ENCODE measurements at places on chromosomes 12 and 14.

GRCh38 chr12:46549527-46550265, 177.1 kb upstream of the SLC38A2 start:
- DNase-seq: no peak

GRCh38 chr14:70894868-70895267, 12.4 kb upstream of the PCNX1 start:
- DNase-seq: no peak

GRCh38 chr14:99590746-99591555, 13.1 kb downstream of the CCDC85C start:
- no peak for DNase-seq

DNA sequence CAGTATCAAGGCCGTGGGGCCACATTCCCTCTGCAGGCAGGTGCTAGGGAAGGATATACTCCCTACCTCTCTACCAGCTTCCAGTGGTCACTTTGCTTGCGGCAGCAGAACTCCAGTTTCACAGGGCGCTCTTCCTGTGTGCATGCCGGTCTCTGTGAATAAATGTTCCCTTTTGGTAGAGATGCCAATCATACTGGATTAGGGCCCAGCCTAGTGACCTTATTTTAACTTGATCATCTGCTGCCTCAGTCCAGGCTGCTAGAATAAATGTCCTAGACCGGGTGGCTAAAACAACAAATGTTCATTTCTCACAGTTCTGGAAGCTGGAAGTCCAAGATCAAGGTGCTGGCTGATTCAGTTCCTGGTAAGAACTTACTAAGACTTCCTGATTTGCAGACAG, 198.8 kb upstream of the TMEM132C start:
- DNase-seq: no peak

GRCh38 chr14:99189201-99189801, 82.7 kb downstream of the BCL11B start:
- DNase-seq: no peak

GRCh38 chr14:63404906-63405305, 86.2 kb upstream of the GPHB5 start:
- no peak for DNase-seq

GRCh38 chr12:79375050-79375449, 315.7 kb downstream of the PAWR start:
- DNase-seq: no peak

DNA sequence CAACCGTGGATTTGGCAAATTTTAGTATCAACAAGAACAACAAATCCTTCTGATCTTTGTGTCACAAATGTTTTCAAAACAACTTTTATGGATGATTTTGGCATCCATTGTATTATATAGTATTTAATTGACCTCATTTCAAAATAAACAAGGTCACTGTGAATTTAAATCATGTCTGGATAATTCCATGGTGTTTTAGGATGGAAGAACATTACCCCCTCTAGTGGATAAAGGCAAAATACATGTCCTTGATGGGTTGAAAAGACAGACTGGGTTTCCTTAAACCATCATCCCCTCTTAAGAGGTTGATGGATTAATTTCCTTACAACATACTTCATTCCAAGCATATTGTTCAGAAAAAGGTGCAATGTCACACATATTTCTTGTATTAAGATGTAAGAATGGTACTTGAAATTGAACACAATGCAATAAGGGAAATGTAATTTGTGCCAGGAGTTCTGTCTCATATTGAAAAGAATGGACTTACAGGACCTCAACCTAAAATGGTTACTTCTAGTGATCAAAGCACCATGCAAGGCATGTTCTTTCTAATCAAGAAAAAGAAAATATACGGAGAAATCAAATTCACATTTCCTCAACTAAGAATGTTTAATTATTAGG, 352.0 kb downstream of the BCAT1 start:
- no peak for DNase-seq

- DNase-seq: no peak
Observed at GRCh38 chr12:100720016-100720654, 74.4 kb upstream of the ANO4 start.

- DNase-seq: no peak
Observed at GRCh38 chr12:81572411-81572810, 186.7 kb downstream of the PPFIA2 start.

GRCh38 chr14:21192447-21192822, 36.6 kb upstream of the OR5AU1 start:
- no peak for DNase-seq

GRCh38 chr12:104672501-104673265, 215.9 kb downstream of the CHST11 start:
- no peak for DNase-seq

DNA sequence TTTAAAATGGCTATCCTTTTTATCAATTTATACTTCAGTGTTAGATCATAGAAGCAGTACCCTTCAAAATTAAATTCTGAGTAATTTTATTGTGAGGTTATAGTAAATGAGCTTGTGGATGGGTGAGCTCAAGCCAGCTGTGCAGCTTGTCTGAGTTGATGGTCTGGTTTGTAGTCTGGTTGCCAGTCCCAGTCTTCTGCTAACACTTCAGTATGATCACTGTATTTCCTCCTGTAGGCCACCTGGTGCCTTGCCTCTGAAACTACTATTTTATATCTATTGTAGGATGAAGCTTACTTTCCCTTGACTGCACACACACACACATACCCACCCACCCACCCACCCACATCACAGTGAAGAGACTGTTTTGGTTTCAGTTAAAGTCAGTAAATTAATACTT, 496.4 kb downstream of the PCNX1 start:
- peak; percentile 3 for DNase-seq

GRCh38 chr12:23552417-23552816, 397.1 kb downstream of the SOX5 start:
- DNase-seq: no peak

GRCh38 chr14:68979021-68979721, at the start of gene ACTN1:
Gene ACTN1 (minus strand): TSS chr14:68979302. CDS start chr14:68979056, 246 bp downstream.
- peak; percentile 44 for DNase-seq

DNA sequence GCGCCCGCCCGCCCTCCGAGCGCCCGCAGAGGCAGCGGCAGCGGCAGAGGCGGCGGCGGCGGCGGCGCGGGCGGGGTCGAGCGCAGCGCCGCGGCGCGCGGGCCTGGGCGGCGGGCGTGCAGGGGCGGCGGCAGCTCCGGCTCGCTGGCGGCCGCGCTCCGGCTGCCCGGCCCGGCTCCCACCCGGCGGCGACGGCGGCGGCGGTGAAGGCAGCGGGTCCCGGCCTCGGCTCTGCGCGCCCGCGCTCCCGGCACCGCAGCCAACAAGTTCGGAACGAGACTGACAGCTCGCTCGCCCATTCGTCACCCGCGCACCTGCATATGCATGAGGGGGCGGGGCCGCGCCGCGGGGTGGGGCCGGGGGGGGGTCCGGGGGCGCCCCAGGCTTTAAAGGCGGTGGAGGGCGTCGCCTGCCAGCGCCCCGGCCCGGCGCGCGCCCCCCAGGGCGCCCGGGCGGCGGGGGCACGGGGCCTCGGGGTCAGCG, at the start of gene JAG2:
Gene JAG2, minus strand, starts transcription at position 281 of the 483 bp plus-strand sequence. CDS start 356 bp downstream, outside the sequence.
- peak; percentile 51 for DNase-seq

DNA sequence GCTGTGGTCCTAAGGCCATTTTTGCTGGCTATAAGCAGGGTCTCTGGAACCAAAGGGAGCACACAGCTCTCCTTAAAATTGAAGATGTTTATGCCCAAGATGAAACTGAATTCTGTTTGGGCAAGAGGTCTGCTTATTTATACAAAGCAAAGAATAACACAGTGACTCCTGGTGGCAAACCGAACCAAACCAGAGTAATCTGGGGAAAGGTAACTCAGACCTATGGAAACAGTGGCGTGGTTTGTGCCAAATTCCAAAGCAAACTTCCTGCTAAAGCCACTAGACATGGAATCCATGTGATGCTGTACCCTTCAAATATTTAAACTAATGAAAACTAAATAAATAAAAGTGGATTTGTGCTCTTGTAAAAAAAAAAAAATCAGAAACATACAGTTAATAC, 29.6 kb upstream of the BICDL1 start:
- no peak for DNase-seq

DNA sequence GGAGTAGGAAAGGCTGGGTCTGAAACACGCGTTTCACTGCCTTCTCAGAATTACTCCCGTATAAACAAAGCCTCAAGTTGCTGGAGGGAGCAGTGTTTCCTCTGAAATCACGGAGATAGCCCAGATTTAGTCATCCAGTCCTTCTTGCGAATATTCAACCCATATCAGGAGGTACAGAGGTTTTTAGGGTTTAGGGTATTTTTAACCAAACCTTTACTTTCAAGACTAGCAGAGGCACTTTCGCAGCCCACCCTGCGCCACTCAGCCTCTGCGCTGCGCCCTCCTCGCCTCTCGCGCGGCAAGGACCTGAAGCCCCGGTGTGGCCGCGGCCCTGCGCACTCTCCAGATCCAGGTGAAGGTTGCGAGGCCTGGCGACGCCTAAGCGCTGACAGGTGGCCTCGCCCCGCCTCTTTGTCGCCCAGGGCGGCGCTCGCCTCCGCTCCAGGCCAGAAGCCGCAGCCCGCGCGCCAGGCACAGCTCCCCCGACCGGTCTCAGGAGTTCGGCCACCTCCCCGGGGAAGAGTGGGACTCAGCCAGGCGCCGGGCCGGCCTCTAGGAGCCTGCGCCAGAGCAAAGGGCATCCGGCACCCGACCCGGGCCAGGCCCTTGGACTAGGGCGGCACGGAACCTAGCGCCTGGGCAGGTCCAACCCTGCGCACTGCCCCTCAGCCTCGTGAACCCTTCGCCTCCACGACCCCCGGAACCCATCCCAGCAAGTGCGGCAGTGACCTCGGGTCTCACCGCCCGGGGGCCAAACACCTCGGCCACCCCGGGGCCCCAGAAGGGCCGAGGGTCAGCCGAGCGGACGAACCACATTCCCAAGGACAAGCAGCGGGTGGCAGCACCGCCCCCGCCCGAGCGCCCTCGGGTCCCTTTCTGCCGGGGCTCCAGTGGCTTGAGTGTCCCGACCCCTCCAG, 1.8 kb upstream of the SAMD4A start:
- peak; percentile 35 for DNase-seq

- DNase-seq: no peak
Observed at GRCh38 chr12:117047810-117048584, 51.2 kb downstream of the TESC start.

GRCh38 chr14:72644038-72644437, 249.9 kb downstream of the DPF3 start:
- no peak for DNase-seq

DNA sequence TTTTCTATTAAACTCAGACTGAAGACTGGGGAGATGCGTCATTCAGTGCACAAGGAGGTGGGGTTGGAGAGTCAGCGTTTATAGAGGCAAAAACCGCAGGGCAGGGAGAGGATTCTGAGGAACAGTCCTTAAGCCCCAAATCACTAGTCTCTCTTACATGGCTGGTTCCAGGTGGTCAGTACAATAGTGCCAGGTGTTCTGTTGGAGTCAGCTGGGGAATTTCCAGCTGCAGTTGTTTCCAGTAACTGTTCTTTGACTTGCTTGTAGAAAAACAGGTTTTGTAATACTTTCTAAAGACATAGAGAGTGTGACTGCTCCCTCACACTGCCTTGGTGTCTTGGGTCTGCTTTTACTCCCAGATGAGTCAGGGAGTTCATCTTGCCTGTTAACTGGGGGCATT, 192.2 kb downstream of the TMTC3 start:
- no peak for DNase-seq

DNA sequence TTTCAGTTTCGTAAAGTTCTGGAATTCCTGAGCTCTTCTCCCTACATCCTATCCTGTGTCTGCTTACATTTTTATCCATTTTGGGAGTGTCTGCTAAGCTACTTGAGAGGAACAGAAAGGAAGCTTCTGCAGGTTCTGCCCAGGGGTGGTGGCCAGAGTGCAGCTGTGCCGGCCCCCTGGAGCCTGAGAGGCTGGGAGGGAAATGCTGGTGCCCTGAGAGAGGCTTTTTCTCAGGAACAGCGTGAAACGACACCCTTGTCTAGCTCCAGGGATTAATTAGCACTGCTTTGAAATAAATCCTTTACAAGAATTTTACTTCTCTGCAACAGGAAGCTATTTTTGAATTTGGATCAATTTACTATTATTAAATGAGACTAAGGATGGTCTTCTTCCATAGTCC, 165.4 kb downstream of the SLC15A5 start:
- DNase-seq: no peak

GRCh38 chr12:69548687-69549086, 36.6 kb upstream of the CCT2 start:
- no peak for DNase-seq

- no peak for DNase-seq
Observed at GRCh38 chr12:51886021-51886710, 1.7 kb upstream of the ANKRD33 start.

- DNase-seq: no peak
Observed at GRCh38 chr14:98932431-98933325, 339.3 kb downstream of the BCL11B start.

GRCh38 chr14:98941481-98941880, 330.5 kb downstream of the BCL11B start:
- no peak for DNase-seq

GRCh38 chr12:119797090-119797489, 80.0 kb downstream of the CIT start:
- no peak for DNase-seq

DNA sequence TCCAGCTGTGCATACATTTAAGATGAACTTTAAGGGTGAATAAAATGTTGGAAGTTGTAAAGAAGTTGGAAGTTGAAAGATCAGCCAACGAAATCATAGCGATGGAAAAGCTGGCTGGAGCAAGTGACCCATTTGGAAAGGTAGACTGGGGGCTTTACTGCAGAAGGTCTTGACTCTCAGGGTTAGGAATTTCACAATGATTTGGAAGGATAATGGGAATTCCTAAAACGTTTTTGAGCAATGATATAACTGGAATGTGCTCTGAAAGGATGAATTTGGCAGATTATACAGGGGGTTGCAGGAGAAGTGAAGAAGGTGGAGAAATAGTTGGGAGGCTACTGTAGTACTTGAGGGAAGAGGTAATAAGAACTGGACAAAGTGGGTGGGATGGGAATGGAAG, 27.4 kb downstream of the EMP1 start:
- DNase-seq: no peak

- no peak for DNase-seq
Observed at GRCh38 chr14:30957813-30958370, 67.6 kb upstream of the AP4S1 start.

DNA sequence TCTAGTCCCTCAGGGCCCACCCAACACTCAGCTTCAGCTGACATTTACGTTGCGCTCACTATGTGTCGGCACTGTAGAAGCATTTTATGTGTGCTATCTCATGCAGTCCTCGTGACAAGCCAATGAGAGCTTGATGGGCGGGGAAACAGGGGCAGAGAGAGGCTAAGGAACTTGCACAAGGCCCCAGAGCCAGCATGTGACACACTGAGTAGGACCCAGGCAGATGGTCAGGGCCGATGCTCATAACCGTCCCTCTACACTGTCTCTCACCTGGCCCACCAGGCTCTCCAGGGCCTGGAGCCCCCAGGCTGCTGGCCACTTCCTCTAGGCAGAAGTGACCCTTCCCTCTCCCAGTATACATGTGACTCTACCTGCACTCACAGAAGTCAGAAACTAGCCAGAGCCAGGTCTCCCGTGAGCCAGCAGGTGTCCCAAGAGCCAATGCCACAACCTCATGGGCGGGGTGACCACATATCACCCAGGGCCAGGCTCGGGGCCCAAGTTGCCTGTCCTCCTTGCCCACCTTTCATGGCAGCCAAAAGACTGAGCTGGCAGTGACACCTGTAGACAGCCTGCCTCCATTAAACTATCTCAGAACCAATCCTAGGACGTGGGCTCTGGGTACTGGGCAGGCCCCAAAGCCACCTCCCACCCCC, 38.3 kb downstream of the TTC7B start:
- DNase-seq: no peak
